ENCODE measurements at places on chromosomes 2 and 18.

DNA sequence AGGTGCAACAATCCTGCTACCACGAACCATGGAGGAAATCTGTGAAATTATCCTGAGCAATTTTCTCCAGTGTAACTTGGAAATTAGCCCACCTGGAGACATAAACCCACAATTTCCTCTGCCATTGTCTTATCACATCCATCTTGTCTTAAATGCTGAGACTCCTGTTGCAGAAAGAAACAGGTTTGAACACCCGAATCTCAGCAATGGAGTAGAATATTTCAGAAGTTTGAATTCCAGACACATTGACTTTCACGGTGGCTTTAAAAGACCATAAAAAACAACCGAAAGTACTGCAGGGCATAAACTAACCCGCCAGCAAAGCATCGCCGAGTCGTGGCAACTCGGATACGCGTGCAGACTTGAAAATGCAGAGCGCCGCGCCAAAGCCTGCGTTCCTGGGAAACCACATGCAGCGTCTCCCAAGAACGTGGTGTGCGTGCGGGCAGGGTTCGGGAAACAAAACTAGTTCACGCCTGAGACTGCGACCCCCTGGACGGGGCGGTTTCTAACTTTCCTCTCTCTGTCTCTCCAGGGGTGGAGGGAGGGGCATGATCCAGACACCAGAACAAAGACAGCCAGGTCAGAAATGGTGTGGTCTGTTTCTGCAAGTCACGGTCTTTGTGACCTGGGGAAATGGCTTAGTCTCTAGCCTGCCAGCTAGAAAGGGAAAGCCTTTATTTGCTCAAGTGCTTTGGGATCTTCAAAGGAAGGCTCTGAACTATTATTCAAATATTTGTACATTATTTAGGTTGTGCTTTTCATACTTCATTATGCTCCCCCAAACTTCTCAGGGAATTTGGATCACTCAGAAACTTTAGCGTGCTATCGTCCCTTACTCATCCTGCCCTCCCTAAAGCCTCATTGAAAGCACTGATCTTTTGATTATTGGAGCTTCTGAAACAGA, 26.9 kb upstream of the KCTD1 start:
- DNase-seq = peak; percentile 15

- DNase-seq = no peak
Observed at GRCh38 chr18:55582325-55582724, 5.7 kb downstream of the TCF4 start.

DNA sequence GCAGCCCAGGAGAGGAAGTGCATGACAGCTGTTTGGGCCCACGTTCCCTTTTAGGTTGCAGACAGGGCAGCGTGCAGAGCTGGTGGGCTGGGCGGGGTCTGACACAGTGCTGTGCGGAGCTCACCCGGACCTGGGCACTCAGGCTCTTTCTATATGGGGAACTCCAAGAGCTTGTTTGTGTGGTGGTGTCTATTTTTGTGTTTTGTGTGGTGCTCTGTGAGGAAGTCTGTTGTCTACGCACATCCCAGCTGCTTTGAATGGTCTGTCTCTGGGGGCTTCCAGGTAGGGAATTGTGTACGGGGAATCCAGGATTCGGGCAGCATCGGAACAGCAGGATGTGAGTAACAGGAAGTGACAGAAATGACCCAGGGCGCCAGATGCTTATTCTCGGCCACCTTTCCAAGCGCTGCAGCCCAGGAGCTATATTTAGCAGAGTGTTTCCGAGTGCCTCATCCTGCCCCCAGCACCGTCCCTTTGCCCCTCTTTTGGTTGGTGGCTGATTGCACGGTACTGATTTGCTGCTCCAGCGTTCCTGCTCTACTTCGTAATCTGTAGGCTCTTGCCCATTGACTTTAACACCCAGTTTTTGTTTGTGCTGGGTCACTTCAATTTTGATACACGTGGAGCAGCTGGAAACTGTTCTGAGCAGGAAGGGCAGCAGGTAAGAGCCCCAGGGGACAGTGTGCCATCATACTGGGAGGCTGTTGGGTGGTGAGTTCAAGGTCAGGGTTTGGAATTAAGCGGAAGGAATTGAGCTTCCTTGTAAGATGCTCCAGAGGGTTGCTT, 64.7 kb downstream of the DGKD start:
- DNase-seq = peak; percentile 54

DNA sequence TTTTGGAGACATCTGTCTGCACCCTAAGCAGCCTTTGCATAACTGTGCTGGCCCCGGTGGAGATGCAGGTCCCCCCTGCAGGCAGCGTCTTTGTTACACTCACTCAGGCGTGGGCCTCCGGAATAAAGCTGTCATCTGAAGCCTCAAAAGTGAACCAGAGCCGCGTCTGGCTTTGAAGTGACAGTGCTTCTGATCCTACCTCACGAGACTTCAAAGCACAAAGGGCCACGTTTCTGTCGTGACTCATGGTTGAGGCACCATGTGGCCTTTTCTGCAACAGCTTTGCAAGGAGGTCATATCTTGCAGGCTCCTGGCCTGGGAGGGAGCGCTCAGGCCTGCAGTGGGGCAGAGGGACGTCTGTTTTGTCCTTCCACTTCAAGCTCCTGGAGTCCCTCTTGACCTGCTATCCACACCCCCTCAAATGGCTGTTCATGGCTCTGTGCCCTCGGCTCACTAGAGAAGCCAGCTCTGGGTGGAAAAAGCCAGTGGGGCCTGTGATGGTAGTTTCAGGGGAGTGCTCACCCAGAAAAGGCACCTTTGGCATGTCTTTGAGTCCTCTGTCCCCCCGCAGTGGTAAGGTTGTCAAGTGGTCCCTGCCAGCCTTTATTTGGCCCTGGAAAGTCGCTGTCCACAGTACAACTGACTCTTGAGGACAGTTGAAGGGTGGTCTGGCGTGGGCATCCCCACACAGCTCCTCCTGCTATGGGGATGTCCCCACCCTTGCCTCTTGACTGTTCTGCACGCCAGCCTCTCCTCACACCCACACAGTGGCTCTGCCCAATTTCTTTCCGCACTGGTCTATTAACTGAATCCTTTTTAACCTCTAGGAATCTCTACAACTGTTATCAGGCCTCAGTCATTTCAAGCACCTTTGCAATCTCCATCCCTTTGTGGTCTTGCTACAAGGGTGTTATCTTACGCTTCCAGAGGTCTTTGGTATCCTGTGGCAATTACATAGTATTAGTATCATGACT, 19.3 kb downstream of the GPR55 start:
- no peak for DNase-seq

GRCh38 chr2:32482471-32482870, 125.6 kb downstream of the BIRC6 start:
- no peak for DNase-seq

- DNase-seq = no peak
Observed at GRCh38 chr2:198161151-198161550, 356.8 kb downstream of the PLCL1 start.

GRCh38 chr2:74884118-74884762, 50.3 kb downstream of the HK2 start:
- no peak for DNase-seq

GRCh38 chr2:143560724-143561123, 431.5 kb downstream of the ARHGAP15 start:
- DNase-seq = no peak

DNA sequence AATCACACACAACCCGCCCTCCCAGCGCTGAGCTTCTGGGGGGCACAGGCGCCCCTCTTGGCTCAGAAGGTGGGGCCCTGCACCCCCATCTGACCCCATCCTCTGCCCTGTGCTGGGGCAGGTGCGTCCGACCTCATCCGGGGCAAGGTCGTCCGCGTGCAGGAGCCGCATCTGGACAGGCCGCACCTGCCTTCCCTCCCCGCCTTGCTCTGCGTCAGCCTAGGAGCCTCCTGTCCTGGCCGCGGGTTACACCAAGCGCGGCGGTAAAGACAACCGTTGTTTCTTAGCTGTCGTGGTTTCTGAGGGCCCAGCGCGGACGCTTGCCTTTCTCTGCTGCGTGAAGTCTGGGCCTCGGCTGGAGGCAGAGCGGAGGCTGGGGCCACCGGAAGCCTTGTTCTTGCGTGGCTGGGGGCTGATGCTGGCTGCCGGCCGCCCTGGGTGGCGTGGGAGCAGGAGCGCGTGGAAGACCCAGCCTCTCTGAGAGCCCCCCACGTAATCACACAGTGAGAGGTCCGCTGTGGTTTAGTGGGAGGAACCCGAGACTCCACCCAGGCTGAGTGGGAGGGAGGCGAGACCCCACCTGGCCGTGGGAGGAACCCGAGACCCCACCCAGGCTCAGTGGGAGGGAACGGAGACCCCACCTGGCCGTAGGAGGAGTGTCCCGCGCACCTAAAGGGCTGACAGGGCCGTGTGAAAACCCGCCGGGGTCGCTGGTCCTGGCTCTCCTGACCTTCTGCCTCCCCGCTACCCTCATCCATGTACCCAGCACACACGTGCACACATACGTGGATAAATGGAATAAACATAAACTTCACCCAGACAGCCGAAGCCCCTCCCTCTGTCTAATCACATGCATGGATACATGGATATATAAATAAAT, 51.8 kb downstream of the KCNG2 start:
- DNase-seq = no peak

- DNase-seq = no peak
Observed at GRCh38 chr2:48227617-48228344, 302.2 kb upstream of the STON1 start.

GRCh38 chr2:80469428-80469827, 164.9 kb upstream of the LRRTM1 start:
- no peak for DNase-seq

- no peak for DNase-seq
Observed at GRCh38 chr2:98381494-98381893, 35.2 kb downstream of the CNGA3 start.

DNA sequence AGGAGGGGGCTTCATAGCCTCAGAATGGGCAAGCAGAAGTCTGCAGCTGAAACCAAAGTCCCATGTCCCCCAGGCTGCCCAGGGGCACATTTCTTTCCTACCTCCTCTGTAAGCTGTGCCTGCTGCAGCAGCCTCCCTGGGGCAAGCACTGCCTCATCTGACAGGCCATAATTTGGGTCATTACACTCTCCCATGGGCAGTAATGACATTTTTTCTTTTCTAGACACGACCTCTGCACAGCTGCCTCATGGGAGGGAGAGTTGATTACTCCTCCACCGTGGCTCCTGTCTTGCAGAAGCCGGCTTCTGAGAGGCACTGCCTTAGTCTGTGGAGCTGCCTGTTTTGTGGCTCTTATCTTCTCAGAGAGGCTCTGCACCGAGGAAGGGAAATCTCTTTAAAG, 268.9 kb downstream of the TDRD15 start:
- DNase-seq = no peak

GRCh38 chr2:156189584-156189983, 142.9 kb downstream of the NR4A2 start:
- no peak for DNase-seq

GRCh38 chr2:230416061-230416721, at the start of gene SP100:
SP100 (plus strand) TSS chr2:230416201; CDS start chr2:230416297, 96 bp downstream.
- DNase-seq = peak; percentile 70

DNA sequence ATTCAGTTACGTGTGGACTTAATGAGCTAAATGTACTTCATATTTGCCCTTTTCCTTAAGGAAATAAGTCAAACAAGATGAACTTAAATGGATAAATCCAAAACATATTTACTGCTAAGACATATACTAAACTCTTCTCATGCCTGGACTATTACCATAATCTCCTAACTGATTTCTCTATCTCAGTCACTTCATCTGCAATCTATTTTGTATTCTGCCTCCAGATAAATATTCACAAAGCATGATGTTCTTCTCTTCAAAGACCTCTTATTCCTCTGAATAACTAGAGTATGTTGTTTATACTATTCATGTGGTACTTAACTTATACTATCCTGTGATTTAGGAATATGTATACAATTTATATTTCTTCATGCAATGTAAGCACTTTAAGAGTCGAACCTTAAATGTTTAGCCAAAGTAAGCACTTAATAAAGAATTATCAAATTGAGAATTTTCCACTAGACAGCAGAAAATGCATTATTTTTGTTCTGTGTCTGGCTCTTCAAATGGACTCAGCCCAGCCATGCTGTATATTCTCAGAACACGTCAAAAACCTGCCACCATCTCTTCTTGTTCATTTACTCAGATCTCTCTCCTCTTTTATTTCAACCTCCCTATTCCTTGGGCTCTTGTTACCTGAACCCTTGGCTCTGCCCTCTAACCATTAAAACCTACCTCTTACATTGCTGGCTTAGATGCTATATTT, 79.9 kb upstream of the ARHGAP28 start:
- DNase-seq = no peak

GRCh38 chr18:26723981-26724380, 141.5 kb downstream of the AQP4 start:
- DNase-seq = no peak

- no peak for DNase-seq
Observed at GRCh38 chr18:38006541-38006940, 440.9 kb upstream of the CELF4 start.

DNA sequence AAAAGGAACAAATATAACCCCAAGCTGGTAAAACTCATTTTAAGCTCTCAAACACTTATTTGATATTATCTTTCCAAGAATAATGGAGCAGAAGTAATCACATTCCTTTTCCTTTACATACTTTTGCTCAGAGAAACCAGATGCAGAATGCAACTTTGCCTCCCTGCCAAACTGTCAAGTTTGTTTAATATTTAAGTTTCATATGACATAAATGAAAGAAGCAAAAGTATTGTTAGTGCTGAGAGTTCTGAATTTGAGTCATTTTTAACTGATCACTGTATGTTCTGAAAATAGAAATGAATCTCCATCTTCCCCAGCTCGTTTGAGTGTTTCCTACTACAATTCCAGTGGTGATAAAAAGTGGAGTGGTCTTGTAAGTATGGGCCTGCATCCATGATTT, 423.4 kb downstream of the PID1 start:
- peak; percentile 61 for DNase-seq

- DNase-seq = no peak
Observed at GRCh38 chr18:12076424-12077140, 17.1 kb upstream of the ANKRD62 start.

DNA sequence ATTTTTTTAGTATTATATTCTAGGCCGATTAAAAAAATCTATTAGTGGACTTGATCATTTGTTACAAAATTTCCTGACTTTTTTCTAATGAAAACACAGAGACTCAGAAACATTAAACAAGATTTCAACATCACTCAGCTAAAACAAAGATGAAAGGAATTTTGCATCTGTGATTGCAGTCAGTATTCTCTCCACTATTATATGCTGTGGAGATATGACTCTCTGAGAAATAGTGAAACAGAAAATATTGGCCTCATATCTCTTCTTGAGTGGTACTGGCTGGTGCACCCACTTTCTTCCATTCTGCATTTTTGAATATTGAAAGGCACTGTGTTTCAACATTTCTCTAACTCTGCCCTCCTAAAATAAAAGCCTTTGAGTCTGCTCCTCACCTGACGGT, 914.2 kb downstream of the TSN start:
- DNase-seq = no peak

- DNase-seq = no peak
Observed at GRCh38 chr18:79986726-79987125, 1.6 kb downstream of the TXNL4A start.

GRCh38 chr18:59233017-59233410, 13.1 kb downstream of the GRP start:
- no peak for DNase-seq

DNA sequence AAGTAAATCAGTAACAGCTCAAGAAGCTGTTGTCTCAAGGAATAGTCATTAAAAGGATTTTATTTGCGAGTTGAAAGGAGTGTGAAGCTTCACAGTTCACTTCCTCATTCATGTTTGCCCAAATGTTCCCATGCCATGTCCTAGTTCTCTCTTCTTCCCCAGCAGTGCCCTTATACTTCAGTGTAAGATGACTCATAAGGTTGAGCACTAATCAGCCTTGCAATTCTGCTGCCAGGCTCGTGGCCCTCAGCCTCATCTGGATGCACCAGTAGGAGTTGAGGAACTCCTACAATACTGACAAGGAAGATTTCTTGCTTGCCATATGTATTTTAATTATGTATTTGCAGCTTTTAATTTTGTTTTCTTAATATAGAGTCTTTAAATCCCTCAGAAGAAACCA, 1980.4 kb downstream of the SUCLG1 start:
- no peak for DNase-seq

All from muscle of arm (tissue), 14 donors.